NCI-H146 (cell line): ENCODE measurements at places on chromosomes 13 and 19.

- no peak for DNase-seq
Measured at GRCh38 chr19:38713227-38713649, 31.0 kb downstream of the CAPN12 start.

DNA sequence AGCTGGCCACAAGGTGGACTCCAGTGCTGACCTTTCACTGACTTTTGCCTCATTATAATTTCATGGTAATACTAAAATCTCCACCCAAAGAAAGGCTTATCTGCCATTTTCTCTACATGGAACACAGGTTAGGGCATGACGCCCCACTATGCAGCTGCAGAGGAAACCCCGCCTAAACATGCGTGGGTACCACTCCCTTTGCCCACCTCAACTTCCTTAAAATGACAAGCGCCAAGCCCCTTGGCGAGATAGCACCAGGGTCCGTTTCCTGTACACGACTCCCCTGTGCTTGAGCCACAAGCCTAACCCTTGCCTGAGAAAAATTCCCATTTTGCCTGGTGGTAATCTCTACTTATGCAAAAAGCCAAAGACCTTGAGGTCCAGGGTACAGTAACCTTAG lies 36.0 kb upstream of the PABPC3 start:
- no peak for DNase-seq

DNA sequence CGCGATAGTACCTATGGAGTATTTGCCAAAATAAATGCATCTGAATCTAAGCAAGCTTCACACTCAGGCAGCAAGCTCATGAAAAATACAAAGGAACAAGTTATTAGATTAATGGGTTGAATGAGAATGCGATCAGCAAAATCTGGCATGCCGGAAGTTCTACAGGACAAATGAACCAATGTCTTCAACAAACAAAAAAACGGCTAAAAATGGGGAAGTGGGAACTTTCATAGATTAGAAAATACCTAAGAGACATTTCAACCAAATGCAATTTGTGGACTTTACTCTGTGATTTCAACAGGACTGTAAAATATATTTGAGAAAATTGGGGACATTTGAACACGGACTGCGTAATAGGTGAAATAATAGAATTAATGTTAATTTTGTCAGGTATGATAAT lies 22.4 kb upstream of the RNASEH2B start:
- DNase-seq: no peak

- peak; percentile 56 for DNase-seq
Measured at GRCh38 chr13:102580552-102581169, 16.1 kb upstream of the TPP2 start.

- no peak for DNase-seq
Measured at GRCh38 chr13:21938168-21938567, 267.3 kb downstream of the FGF9 start.

DNA sequence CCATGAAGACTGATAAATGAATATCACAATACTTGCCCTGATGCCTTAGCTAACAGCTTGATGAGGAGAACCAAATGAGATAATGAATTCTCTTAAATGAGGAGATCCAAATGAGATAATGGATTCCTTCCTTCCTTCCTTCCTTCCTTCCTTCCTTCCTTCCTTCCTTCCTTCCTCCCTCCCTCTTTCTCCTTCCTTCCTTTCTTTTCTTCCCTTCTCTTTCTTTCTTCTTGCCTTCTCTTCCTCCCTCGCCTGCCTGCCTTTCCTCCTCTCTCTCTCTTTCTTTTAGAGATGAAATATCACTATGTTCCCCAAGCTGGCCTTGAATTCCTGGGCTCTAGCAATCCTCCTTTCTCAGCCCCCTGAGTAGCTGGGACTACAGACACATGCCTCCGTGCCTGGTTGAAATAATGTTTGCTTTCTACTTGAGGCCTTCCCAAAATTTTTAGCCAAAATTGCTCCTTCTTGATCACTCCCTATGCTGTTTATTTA lies 4.0 kb upstream of the SLAIN1 start:
- DNase-seq: no peak

DNA sequence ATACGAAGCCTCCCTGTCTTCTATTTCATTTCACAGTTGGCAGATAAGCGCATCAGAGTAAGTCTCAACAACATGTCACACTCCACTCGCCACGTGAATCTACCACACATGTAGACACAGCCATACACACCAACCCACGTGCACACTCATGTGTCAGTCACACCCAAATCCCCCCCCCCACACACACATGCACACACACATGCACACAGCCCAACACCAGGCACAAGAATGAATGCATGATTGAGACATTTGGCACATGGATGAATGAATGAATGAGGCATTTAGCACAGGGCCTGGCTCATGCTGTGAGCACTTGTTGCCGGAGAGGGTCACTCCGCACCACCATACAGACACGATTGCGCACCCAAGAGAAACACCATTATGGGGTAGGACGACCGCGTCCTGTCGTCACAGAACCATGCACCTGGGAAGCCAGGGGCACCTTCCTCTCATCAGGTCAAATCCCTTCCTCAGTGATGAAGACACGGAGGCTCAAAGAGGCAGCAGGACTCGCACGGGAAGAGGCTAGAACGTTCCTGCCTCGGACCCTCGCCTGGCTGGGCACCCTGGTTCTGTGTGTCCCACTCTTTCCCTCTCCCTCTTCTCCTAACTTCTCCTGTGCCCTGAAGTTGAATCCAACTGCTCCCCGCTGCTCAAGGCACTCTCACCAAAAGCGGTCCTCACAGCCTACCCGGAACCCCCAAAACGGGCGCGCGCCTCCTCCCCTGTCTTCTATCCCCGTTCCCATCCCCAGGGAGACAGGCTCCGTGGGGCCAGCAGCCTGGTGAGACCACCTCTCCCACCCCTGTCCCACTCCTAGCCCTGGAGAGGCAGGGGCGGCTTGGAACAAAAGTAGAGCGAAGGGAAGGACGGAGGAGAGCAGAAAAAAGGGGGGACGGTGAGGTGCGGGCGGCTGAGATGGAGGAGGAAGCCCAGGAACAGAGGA lies 1.3 kb downstream of the MEIS3 start:
- no peak for DNase-seq

- DNase-seq: no peak
Measured at GRCh38 chr13:23695711-23696464, 125.7 kb downstream of the TNFRSF19 start.

- DNase-seq: no peak
Measured at GRCh38 chr19:15048128-15048527, 1.2 kb upstream of the CASP14 start.

- no peak for DNase-seq
Measured at GRCh38 chr13:34363266-34363665, 545.3 kb downstream of the RFC3 start.

GRCh38 chr13:97849305-97849704 lies 104.2 kb upstream of the IPO5 start:
- peak; percentile 51 for DNase-seq

DNA sequence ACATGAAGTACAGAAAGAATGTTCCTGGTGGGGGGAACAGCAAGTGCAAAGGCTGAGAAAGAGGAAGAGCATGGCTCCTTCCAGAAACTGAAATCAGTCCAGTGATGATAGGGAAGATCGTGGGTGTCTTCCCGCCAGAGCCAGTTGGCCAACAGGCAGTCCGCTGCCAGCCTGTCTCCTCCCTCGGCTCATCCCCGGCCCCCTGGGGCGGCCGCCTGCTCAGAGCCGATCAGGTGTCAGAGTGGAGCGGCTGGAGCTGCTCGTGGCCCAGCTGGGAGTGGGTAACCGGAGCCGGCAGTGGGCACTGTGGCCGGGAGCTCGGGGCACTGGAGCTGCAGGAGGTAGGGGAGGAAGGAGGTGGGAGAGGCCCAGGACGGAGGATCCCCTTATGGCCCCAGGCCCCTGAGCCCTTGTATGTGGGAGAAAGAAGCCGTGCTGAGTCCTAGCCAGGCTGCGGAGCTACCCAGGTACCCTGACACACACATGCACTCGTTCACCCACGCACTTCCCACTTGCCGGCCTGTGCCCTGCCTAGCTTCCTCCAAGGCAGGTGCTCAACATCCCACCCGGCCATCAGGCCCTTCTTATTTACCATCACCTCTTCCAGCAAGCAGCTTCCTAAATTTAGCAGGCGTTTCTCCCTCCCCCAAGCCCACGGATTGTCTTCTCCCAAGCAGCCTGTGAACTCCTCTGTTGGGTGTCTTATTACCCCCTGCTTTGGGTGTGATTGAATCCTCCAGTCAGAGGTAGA lies 1.7 kb downstream of the ANKRD24 start:
- peak; percentile 84 for DNase-seq
